NCI-H446 treated with DMSO at 0.1 percent for 48 hours (cell line): ENCODE measurements at places on chromosomes 3 and 15.

GRCh38 chr3:170000051-170000450, 33.4 kb downstream of the SEC62 start:
- DNase-seq: no peak

- no peak for DNase-seq
Observed at GRCh38 chr15:92100301-92100700, 246.8 kb downstream of the SLCO3A1 start.

GRCh38 chr3:63523100-63523499, 129.4 kb upstream of the SNTN start:
- DNase-seq: no peak

DNA sequence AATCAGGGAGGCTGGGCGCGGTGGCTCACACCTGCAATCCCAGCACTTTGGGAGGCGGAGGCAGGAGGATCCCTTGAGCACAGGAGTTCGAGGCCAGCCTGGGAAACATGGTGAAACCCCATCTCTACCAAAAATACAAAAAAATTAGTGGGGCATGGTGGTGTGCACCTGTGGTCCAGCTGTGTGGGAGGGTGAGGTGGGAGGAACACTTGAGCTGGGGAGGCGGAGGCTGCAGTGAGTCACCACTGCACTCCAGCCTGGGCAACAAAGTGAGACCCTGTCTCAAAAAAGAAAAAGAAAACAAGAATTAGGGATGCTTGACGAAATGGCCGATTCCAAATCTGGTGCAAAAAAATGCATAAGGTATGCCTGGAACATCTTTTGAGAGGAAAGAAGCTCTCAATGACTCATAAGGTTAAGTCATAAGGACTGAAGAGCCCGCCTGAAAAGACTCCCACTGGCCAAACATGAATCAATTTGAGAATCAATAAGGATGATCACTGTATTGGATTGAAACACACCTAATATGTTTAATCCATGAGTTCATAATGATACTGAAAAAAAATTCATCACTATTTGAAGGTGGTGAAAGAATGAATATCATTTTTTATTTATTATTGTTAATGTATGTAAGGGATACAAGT, 27.7 kb downstream of the BLM start:
- DNase-seq: no peak

DNA sequence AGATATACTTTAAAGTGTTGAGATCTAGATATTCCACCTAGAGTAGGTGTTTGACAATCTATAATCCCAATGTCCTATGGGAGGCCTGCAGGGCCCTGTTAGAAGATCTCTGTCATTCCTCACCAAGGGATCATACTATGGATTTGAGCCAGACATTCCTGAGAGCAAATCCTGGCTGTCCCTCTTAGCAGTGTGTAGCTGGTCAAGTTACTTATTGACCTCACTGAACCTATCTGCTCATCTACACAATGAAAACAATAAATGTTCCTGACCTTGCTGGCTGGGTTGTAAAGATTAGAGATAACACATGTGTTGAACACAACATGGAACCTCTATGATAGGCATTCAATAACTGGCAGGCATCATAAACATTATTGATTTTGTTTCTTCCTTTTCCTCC, 265.6 kb upstream of the ATP11B start:
- no peak for DNase-seq

GRCh38 chr15:66115568-66116206, 137.9 kb downstream of the MEGF11 start:
- no peak for DNase-seq

DNA sequence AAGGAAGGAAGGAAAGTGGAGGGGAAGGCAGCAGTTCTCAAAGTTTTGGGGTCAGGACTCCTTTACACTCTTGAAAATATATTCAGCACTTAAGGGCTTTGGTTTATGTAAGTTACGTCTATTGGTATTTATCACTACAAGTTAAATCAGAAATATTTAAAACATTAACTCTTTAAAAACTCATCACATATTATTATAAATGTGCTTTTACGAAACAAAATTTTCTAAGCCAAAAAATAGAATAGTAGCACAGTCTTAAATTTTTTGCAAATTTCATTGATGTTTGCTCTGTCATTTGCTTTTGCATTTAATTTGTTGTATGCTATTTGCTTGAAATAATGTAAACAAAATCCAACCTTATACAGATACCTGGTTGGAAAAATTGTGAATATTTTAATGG, 7.5 kb downstream of the UBE2Q2 start:
- DNase-seq: no peak

GRCh38 chr15:68821841-68822381, 1.2 kb upstream of the ANP32A start:
- DNase-seq: no peak

DNA sequence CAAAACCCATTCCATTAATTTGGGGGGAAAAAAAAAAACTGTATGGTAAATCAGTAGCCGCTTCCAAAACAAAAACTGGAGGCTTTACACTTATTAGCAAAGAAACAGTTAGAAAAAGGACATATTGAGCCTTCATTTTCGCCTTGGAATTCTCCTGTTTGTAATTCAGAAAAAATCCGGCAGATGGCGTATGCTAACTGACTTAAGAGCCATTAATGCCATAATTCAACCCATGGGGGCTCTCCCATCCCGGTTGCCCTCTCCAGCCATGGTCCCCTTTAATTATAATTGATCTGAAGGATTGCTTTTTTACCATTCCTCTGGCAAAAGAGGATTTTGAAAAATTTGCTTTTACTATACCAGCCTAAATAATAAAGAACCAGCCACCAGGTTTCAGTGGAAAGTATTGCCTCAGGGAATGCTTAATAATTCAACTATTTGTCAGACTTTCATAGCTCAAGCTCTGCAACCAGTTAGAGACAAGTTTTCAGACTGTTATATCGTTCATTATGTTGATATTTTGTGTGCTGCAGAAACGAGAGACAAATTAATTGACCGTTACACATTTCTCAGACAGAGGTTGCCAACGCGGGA, 9.4 kb upstream of the RPL24 start:
- no peak for DNase-seq

DNA sequence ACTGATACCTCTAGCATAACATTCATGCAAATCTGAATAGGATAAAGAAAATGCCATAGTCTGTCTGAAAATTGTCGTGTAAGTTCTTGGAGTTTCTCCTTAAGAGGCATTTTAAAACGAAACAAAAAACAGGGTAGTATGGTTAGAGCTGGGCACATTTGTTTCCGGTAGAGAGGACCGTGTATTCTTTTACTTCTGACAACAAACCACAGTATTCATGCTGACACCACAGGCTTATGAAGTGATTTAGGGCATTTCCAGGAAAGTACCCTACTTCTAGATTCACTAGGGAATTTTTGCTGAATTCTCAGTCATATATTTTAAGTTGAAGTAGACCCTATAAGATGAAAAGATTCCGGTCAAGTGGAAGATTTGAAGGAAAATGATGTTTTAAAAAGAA, 541.3 kb downstream of the UNC13C start:
- no peak for DNase-seq

DNA sequence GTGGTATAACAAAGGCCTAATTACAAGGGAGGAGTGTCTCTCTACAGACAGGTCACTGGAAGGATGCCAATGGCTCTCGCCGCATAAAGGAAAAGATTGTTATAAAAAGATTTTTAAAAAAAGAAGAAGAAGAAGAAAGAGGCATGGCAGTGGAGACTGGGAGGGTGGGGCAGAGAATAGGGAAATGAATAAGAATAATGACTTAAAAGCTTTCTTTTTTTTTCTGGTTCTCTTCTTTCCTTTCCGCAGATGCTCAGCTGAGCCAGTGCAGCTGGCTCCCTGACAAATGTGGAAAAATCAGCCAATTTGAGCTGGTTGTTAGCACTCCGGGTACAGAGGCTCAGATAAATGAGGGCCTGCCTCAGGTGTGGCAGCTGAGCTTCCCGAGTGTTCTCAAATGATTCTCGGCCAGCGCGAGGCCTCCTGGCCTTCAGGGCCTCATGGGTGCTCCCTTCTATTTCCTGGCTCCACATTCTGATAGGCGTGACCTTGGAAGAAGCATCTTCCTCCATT, 234.1 kb downstream of the RORA start:
- no peak for DNase-seq

- no peak for DNase-seq
Observed at GRCh38 chr3:4823986-4824925, 155.0 kb upstream of the BHLHE40 start.
